Activated CD4-positive, alpha-beta T cell treated with anti-CD3 and anti-CD28 coated beads for 24 hours (primary cell): ENCODE measurements at places on chromosomes 12 and 14.

GRCh38 chr14:62206456-62206855 is 444.2 kb downstream of the SNAPC1 start:
- no peak for DNase-seq

GRCh38 chr12:125406131-125406530 is 340.9 kb downstream of the AACS start:
- DNase-seq, result no peak

- DNase-seq, result no peak
These were observed 91.7 kb upstream of the SEL1L start for GRCh38 chr14:81625343-81625742.

DNA sequence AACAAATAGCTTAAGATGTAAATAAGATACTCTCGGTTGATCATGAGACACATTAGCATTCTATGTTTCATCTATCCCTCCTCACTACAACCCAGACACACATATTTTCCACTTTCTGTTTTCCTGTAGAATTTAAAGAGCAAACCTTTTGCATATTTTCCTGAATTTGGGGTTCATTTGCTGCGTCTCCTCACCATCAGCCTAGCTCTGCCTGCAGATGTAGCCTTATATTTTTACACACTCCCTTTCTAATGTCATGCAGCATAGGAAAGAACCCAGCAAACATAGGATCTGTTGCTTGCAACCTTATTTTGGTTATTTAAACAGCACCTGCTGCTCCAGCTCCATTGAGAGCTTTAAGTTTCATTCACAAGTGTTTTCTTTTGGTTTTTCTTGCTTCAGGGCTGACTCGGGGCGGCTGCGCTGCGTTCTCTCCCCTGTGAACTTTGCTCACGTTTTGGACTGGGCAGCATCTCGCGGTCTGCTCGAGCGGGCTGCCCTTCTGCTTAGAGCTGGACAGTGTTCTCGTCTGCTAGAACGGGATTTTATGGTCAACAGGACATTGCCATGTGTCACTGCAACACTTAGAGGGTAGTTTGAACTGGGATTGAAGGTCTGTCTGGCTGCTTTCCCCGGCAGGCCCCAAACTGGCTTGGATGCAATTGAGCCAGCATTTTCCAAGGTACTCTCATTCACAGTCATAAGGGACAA is 57.8 kb upstream of the VRK1 start:
- no peak for DNase-seq

DNA sequence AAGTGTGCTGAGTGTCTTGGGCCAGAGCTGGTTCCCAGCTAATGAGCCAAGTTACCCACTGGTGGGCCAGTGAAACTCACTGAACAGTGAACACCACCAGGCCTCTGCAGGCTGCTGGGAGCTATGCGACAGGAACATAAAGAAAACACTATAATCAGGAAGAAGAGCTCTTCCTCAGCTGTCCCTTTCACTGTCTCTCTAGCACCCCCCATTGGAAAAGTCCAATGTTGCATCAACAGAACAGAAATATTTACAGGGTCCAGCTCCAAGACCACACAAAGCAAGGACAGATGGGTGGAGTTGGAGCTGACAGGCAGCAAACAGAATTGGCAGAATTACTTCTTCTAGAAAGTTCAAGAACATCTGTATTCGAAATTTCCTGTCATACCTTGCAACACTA is 903.6 kb upstream of the TMEM132C start:
- no peak for DNase-seq
